ENCODE measurements at places on chromosomes 4 and X.

GRCh38 chr4:153152501-153153338, 51.5 kb upstream of the TRIM2 start:
- DNase-seq: no peak

- no peak for DNase-seq
These were observed 63.9 kb upstream of the ZNF81 start for GRCh38 chrX:47772764-47773163.

- no peak for DNase-seq
These were observed 55.4 kb downstream of the CLCN3 start for GRCh38 chr4:169675825-169676224.

DNA sequence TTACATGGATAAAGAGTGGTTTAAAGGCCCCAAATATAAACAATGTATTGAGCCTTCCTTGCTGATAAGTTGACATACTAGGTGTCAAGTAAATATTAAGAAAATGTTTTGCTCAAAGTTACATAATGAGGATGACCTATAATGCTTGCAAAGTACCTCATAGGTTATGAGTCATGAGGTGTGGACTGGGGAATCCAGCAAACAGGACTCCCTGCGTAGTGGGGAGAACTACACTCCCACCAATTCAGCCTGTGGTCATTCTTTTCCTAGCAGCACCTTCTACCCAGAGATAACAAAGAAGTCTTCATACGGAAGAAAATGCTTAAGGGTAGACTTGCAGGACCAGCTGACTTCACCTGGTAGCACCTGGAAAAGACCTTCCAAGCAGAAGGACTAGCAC, 418.9 kb upstream of the CPEB2 start:
- DNase-seq: no peak

DNA sequence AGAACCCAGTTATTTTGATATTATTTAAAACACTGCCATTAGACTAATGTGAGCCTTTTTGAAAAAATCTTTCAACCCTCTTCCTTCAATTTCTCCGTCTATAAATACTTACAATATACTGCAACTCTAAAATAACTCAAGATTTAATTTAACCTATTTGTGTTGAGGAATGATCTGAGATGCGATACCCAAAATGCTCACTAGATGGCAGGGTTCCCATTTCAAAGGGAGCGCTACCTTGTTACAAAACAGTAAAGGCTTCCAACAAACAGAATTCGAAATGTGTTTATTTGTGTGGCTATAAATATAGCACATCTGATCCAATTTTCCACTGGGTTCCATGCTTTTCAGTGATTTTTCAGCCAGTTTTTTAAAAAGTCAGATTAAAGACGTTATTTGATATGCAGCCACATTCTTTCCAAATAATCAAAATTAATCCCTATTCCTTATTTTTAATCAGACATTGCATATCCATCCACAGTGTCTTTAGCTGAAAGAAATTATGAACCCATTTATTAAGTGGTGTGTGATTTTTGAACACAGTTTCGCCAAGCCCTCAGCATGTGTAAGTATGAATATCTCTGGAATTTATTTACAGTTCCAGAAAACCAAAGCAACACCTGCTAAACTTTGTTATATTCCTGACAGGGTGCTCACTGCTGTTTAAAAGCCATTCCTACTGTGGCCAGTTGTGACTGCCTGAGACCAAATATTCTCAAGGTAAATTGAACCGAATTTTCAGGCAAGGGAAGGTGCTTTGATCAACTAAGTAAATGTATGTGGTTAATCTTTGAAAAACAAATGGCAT, 668.0 kb upstream of the LCORL start:
- no peak for DNase-seq
